Purkinje cell (primary cell): ENCODE measurements at places on chromosomes 2 and 18. TPM values are rescaled to one million over a fixed set of nuclear protein-coding genes. Genes with fewer than 3 reads are reported as not detected.

The TTR gene
- not detected in 2 replicates for polyA plus RNA-seq

The GPAT2 gene
- 0.81 TPM in 1 of 2 replicates, not detected in the other for polyA plus RNA-seq

The SLC4A5 gene
- not detected in 2 replicates for polyA plus RNA-seq

The BCL11A gene
- polyA plus RNA-seq, result 195 and 215 TPM in 2 replicates

The CPLX4 gene
- 0.69 and 1.4 TPM in 2 replicates for polyA plus RNA-seq

The NTSR2 gene
- 1.7 and 3.4 TPM in 2 replicates for polyA plus RNA-seq

The ZEB2 gene
- polyA plus RNA-seq, result 9.3 and 31.7 TPM in 2 replicates

The CD207 gene
- not detected in 2 replicates for polyA plus RNA-seq

The SLC9A4 gene
- polyA plus RNA-seq, result 0.11 and 0.15 TPM in 2 replicates

The SCLY gene
- polyA plus RNA-seq, result 4.2 and 8.9 TPM in 2 replicates

The LOXHD1 gene
- 0.70 TPM in 1 of 2 replicates, not detected in the other for polyA plus RNA-seq

The CLEC4F gene
- not detected in 2 replicates for polyA plus RNA-seq

The STAT4 gene
- 31.0 and 33.2 TPM in 2 replicates for polyA plus RNA-seq

The IFIH1 gene
- polyA plus RNA-seq, result 0.83 and 3.1 TPM in 2 replicates

The TEX44 gene
- not detected in 2 replicates for polyA plus RNA-seq

The ST3GAL5 gene
- 43.7 and 59.5 TPM in 2 replicates for polyA plus RNA-seq

The TNFAIP6 gene
- polyA plus RNA-seq, result 0.17 and 1.4 TPM in 2 replicates

The ACMSD gene
- polyA plus RNA-seq, result not detected in 2 replicates

The CAPN13 gene
- polyA plus RNA-seq, result not detected in 2 replicates

The ALS2 gene
- polyA plus RNA-seq, result 15.8 and 18.0 TPM in 2 replicates

The FER1L5 gene
- polyA plus RNA-seq, result not detected in 2 replicates

The NOL4 gene
- polyA plus RNA-seq, result 12.3 and 18.4 TPM in 2 replicates

The METTL4 gene
- 7.1 and 7.4 TPM in 2 replicates for polyA plus RNA-seq

The GPR39 gene
- 2.0 and 3.2 TPM in 2 replicates for polyA plus RNA-seq

The RNU2-63P gene
- not detected in 2 replicates for polyA plus RNA-seq

The CCDC102B gene
- 25.6 and 26.7 TPM in 2 replicates for polyA plus RNA-seq

The SRD5A2 gene
- not detected in 2 replicates for polyA plus RNA-seq

The WDR75 gene
- polyA plus RNA-seq, result 26.2 and 27.2 TPM in 2 replicates

The SP140 gene
- not detected in 2 replicates for polyA plus RNA-seq
